Effector memory CD8-positive, alpha-beta T cell (primary cell): ENCODE measurements at places on chromosomes 12 and 14.

DNA sequence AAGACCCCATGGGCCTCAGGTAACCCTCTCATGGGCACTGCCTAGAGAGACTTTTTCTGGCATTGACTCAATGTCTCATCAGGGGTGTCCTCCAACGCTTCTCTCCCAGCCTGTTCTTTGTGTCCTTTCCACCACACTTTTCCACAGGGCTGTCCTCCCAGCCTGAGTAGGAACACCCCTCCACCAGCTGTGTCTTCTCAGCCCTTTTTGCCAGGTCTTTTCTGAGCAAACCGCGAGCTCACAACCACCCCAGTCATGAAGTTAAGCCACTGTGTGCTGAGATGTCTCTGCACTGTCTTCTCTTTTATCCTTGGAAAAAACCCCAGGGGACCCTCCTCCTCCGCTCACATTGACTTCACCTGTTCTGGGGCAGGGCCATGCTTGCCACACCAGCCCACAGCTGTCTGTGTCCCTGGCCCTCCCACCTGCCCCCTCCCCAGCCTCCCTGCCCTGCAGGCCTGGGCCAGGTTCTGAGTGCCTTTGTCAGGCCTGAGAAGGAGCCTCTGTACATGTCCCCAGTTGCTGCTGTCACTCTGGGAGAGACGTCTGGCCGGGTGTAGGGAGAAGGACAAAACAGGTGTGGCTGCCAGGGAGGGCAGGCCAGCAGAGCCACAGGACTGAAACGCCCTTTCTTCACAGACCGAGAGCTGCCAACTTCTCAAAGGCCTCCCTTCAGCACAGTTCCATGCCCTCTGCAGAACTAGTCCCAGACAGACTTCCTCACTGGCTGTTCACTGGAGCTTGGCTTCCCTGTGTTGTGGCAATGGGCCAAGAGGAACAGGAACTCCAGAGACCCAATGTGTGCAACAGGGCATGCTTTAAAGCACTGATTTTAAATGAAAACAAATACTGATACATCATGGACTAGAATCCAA lies 50.5 kb upstream of the PNMA1 start:
- no peak for DNase-seq
- H3K4me1 ChIP-seq: peaks cover 50% of the 10 kb centered on the region
- H3K4me3 ChIP-seq: no peak overlapping the region

DNA sequence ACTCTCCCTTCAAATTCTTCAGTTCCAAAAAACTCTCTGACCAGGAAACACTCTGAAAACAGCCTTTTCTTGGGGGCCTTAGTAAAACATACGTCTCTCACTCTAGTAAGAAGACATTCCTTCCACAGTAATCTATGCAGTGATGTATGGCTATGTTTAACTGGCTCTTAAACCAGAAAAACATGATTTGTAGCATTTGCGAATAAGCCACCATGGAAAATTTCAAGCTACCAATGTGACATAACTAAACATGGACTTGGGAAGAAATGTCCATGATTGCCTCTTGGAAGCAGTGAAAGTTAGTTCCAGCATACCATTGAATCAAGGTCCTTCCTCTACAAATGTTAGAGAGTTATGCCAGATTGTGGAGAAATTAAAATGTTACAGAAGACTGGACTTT lies 121.5 kb upstream of the ATF7IP start:
- no peak for DNase-seq
- H3K4me1 ChIP-seq: peaks cover 12% of the 10 kb centered on the region
- no peak overlapping the region for H3K4me3 ChIP-seq
- no peaks in the 10 kb centered on the region for H3K36me3 ChIP-seq

- H3K4me1 ChIP-seq: peaks cover 17% of the 10 kb centered on the region
- DNase-seq: no peak
- no peaks in the 10 kb centered on the region for H3K27me3 ChIP-seq
- H3K27ac ChIP-seq: no peak overlapping the region
- no peak overlapping the region for H3K4me3 ChIP-seq
- H3K36me3 ChIP-seq: no peaks in the 10 kb centered on the region
These were observed 136.1 kb upstream of the CCND2 start for GRCh38 chr12:4137441-4137840.

DNA sequence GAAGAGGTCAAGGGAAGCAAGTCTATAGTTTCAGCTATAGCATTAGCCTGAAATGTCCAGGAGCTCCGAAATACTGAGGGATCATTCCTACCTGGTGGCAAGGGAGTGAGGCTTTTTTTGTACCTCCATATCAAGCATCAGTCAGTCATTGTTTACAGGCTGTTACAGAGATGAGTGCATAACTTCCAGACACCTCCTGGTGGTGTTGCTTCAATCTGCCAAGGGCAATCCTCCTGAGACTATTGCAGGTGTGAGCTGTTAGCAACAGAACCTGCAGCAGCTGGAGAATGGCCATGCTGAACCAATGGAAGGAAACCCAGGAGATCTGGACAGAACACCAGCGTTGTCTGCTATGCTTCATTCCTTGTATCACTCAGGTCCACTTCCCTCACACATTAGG lies 80.0 kb upstream of the SLC8A3 start:
- no peak overlapping the region for H3K27ac ChIP-seq
- H3K27me3 ChIP-seq: peaks cover 50% of the 10 kb centered on the region
- H3K4me3 ChIP-seq: no peak overlapping the region
- no peaks in the 10 kb centered on the region for H3K36me3 ChIP-seq
- H3K4me1 ChIP-seq: no peaks in the 10 kb centered on the region

DNA sequence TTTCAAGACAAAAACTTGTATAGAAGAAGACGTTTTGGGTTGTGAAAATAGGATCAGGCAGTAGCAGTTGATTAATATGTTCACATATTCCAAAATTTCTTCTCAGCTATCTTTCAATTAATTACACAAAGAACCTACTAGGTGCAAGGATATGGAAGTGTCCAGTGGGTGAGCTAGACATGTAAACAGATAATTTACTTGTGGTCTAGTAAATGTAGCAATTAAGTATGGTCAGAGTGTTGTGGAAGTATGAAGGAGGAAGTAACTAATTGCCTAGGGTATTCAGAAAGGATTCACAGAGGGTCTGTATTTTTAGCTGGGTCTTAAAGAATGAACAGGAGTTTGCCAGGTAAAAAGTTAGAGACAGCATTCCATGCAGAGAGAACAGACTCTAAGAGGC lies 5.9 kb downstream of the GOLGA5 start:
- no peaks in the 10 kb centered on the region for H3K27me3 ChIP-seq
- no peak for DNase-seq
- H3K4me3 ChIP-seq: peak overlapping the region; percentile 55
- peaks cover 47% of the 10 kb centered on the region for H3K4me1 ChIP-seq
- H3K27ac ChIP-seq: peak overlapping the region; percentile 16

GRCh38 chr14:99800781-99801180 lies 7.6 kb downstream of the EML1 start:
- H3K4me1 ChIP-seq: no peaks in the 10 kb centered on the region
- H3K36me3 ChIP-seq: no peaks in the 10 kb centered on the region
- no peak overlapping the region for H3K4me3 ChIP-seq
- no peak for DNase-seq
- no peak overlapping the region for H3K27ac ChIP-seq

DNA sequence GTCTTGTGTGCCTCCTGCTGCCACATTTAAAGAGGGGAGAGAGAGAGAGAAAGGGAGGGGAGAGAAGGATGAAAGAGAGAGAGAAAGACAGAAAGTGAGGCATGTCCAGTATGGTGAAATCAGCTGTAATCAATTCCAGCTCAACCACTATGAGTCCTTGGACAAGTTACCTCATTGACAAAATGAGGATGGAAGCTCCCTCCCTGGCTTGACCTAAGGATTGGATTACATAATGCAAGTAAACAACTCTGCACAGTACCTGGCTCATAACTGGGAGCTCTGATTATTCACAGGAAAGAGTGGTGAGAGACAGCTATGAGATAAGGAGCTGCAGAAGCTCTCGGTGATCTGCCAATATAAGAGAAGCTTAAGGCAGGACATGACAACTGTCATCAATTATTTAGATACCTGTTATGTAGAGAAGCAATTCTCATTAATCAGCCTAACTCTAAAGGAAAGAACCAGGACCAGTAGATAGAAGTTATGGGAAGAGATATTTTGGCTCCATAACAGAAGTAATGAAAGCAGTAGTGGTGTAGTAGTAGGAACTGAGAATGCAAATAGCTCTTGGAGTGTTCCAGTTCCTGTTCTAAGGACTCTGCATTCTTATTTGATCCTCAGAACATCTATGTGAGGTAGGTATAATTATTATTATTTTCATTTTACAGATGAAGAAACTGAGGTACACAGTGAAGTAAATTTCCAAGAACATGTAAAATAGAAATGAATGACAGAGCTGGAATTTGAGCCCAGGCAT lies 791.6 kb downstream of the DIO2 start:
- no peak overlapping the region for H3K27ac ChIP-seq
- no peaks in the 10 kb centered on the region for H3K4me1 ChIP-seq
- H3K27me3 ChIP-seq: no peaks in the 10 kb centered on the region
- no peak for DNase-seq
- H3K36me3 ChIP-seq: no peaks in the 10 kb centered on the region

- peak overlapping the region; percentile 96 for H3K27ac ChIP-seq
- no peaks in the 10 kb centered on the region for H3K27me3 ChIP-seq
- peaks cover 6% of the 10 kb centered on the region for H3K36me3 ChIP-seq
- peak overlapping the region; percentile 71 for H3K4me3 ChIP-seq
These were observed 434.7 kb downstream of the FUT8 start for GRCh38 chr14:65847075-65847847.

GRCh38 chr12:68081561-68081960 lies 78.0 kb downstream of the IFNG start:
- no peak for DNase-seq
- peak overlapping the region; percentile 10 for H3K4me3 ChIP-seq
- H3K36me3 ChIP-seq: peaks cover 4% of the 10 kb centered on the region
- H3K27ac ChIP-seq: no peak overlapping the region
- peaks cover 7% of the 10 kb centered on the region for H3K4me1 ChIP-seq

DNA sequence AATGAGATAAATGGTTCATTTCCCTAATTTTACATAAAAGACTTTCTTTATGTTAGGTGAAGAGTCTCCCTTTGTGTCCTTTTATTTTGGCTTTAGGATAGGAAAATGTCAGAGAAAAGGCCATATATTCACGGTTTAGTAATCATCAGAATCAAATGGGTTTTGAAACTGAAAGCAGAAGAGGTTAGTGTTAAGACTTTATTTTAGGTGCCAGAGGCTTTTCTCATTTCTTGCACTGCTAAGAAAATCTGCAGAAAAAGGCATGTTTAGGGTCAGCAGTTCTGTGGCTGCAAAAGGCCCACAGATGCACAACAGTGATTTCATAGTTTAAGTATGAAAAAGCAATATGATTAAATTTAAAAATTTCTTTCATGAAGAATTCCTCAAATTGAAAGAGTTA lies 80.4 kb upstream of the SINHCAF start:
- no peak for DNase-seq
- peaks cover 9% of the 10 kb centered on the region for H3K27me3 ChIP-seq
- no peaks in the 10 kb centered on the region for H3K36me3 ChIP-seq
- no peak overlapping the region for H3K27ac ChIP-seq
- no peak overlapping the region for H3K4me3 ChIP-seq

- no peak overlapping the region for H3K27ac ChIP-seq
- no peaks in the 10 kb centered on the region for H3K4me1 ChIP-seq
- no peaks in the 10 kb centered on the region for H3K36me3 ChIP-seq
- DNase-seq: no peak
- H3K27me3 ChIP-seq: no peaks in the 10 kb centered on the region
- no peak overlapping the region for H3K4me3 ChIP-seq
These were observed 285.9 kb downstream of the FOXN3 start for GRCh38 chr14:89131004-89131750.

DNA sequence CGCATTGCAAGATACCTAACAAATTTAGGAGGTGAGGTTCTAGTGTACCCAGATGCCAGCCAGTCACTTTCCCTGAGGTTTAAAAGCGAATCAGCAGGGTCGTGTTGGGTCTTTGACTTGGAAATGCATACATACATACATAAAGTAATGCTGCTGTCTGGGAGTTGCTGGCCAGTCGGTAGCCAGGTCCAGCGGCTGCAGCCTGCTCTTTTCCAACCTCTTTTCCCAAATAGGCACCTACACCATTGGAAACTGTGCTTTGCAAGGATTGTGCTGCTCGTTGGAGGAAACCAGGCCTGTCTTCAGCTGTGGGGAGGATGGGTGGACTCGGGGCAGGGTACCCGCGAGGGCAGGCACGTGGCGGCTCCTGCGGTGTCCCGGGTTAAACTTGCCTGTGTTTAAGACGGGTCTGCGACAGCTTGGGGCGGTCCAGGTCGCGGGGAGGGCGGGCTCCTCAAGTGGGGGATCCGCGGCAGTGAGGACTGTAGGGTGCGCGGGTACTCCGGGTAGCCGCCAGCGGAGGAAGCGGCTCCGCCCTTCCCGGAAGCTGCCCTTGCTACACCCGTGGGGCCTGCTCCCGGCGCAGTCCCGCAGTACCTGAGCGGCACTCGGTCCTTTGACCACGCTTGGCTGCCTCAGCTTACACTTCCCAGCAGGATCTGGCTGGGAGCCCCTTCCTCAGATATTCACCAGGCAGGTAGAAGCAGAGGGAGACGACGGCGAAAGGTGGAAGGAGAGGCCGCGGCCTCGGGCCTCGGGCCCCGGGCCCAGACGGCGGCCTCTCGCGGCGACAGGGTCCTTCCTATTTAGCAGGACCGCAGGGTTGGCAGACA lies 2.7 kb downstream of the TTC6 start:
- H3K36me3 ChIP-seq: no peaks in the 10 kb centered on the region
- peaks cover 8% of the 10 kb centered on the region for H3K4me1 ChIP-seq
- peak overlapping the region; percentile 25 for H3K4me3 ChIP-seq
- DNase-seq: no peak

DNA sequence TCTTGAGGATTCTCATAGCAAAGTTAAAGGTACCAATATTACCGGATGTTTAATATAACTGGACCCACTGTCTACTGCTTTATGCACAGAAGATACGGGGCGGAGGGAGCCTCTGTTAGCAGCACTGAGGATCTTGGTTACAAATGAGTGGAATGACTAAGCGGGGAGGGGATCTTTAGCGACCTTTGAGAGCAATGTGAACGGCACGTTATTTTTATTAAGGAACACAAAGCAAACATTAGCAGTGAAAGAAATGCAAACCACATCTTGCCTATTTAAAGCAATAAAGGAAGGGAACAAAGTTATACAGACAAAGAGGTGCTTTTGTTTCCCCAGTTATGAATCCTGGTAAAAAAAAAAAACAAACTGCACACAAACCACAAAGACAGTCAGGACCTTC lies 27.1 kb upstream of the PRMT8 start:
- H3K27ac ChIP-seq: no peak overlapping the region
- DNase-seq: no peak
- H3K36me3 ChIP-seq: no peaks in the 10 kb centered on the region
- no peak overlapping the region for H3K4me3 ChIP-seq
- peaks cover 69% of the 10 kb centered on the region for H3K27me3 ChIP-seq
